ENCODE measurements at places on chromosomes 2 and 18. TPM values are rescaled to one million over a fixed set of nuclear protein-coding genes. Genes with fewer than 3 reads are reported as not detected.

EPG5 gene
- total RNA-seq: 19.0 TPM

UBR3 gene
- 15.7 TPM for total RNA-seq

DSG4 gene
- total RNA-seq: not detected

UGT1A10 gene
- total RNA-seq: not detected

KCMF1 gene
- 101 TPM for total RNA-seq

ROCK2 gene
- total RNA-seq: 12.7 TPM

DNA sequence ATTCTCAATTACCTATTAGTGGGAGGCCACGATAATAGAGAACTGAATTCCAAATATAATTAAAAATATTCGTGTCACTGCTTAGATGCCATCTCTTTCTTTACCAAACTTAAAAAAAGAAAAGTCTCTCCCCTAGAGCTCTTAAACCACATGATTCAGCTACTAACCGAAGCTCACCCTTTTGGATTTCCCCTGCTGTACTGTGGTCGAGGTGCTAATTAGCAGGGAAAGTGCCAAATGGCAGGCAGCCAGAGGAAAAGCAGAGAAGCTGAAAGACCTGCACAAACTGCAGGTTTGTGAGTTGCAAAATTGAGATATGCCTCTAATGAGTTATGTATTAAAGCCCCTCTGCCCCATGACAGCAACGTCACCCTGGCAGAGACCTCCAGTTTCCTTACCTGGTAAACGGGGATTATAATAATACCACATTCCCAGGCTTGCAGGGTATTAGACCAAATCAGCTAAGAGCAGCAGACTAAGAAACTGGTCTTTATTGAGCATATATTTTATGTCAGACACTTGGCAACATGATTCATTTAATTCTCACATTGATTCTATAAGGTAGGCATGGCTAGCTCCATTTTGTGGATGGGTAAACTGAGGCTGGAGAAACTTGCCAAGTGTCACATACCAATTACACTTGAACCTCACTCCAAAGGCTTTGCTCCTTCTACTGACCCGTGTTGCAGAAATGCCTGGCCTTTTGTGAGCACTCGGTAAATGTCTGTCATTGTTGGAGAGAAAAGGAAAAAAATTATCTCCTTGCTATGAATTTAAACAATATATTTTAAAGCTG lies 259.7 kb downstream of the LPIN1 start:
- no peak overlapping the region for H3K27ac ChIP-seq
- DNase-seq: peak; percentile 91
- no peak overlapping the region for H3K4me3 ChIP-seq
- H3K4me1 ChIP-seq: peaks cover 25% of the 10 kb centered on the region
- peaks cover 51% of the 10 kb centered on the region for H3K27me3 ChIP-seq

DNA sequence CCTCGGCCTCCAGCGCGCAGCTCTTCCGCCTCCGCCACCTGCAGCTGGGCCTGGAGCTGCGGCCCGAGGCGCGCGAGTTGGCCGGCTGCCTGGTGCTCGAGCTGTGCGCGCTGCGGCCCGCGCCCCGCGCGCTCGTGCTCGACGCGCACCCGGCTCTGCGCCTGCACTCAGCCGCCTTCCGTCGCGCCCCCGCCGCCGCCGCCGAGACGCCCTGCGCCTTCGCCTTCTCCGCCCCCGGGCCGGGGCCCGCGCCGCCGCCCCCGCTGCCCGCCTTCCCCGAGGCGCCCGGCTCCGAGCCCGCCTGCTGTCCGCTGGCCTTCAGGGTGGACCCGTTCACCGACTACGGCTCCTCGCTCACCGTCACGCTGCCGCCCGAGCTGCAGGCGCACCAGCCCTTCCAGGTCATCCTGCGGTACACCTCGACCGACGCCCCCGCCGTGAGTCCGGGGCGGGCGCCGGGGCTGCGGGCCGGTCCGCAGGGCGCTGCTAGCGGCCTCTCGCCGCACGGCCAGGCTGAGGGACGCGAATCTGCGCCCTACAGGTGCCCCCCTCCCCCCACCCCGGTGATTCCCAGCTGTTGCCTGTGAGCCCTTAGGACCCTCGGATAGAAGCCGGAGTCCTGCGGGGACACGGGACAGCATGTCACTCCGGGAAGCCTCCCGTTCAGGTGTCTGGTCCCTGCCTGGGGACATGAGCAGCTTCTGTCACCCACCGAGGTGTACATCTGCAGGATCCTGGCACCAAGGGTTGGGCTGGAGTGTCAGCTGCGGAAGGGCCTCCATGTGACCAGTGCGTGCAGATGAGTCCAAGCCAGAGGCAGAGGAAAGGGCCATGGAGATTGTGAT lies 616 bp downstream of the RNPEPL1 start:
- H3K27ac ChIP-seq: peak overlapping the region; percentile 80
- DNase-seq: peak; percentile 41
- no peaks in the 10 kb centered on the region for H3K27me3 ChIP-seq
- peaks cover 40% of the 10 kb centered on the region for H3K4me1 ChIP-seq
- H3K4me3 ChIP-seq: peak overlapping the region; percentile 70

- H3K4me1 ChIP-seq: no peaks in the 10 kb centered on the region
- H3K36me3 ChIP-seq: no peaks in the 10 kb centered on the region
- H3K27me3 ChIP-seq: no peaks in the 10 kb centered on the region
- DNase-seq: no peak
- H3K4me3 ChIP-seq: no peak overlapping the region
- H3K27ac ChIP-seq: no peak overlapping the region
Measured at GRCh38 chr2:85179541-85179940, 46.3 kb downstream of the TCF7L1 start.

- no peaks in the 10 kb centered on the region for H3K36me3 ChIP-seq
- H3K4me3 ChIP-seq: no peak overlapping the region
- H3K4me1 ChIP-seq: peaks cover 11% of the 10 kb centered on the region
Measured at GRCh38 chr2:128727914-128728313, 409.2 kb upstream of the HS6ST1 start.

DNA sequence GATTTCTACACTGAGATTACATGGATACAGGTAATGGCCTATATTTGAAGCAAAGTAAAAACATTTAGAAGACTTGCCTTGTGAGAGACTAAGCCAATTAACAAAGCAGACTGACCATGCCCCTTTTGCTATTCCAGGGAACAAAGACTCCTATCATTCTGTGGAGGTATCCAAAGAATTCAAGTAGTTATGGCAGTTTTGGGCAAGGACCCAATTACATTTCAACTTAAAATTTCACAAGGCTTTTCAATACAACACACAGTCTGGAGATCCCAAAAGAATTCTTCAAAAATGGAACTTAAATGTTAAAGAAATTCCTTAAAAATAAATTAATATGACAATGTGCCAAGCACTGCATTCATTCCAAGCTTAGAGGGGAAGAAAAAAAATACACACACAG lies 109.2 kb upstream of the CHRNA1 start:
- no peak overlapping the region for H3K4me3 ChIP-seq
- no peak overlapping the region for H3K27ac ChIP-seq
- no peak for DNase-seq
- H3K4me1 ChIP-seq: no peaks in the 10 kb centered on the region
- H3K27me3 ChIP-seq: no peaks in the 10 kb centered on the region

DNA sequence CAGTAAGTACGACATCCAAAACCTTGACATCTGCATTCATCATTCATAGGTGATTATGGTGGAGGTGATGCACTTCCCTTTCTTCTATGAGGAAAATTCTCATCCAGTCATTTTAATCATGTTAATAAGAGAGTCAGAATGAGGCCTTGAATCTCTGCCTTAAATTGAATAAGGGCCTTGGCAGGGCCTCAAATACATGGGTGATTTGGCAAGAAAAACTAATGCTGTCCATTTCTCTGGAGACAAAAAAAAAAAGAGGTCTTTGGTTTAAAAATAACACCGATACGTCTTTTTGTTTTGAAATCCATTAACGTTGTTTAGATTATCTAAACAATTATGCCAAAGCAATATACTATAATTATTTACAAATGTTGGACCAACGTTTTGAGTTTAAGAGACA lies 8.1 kb downstream of the COLEC12 start:
- H3K36me3 ChIP-seq: no peaks in the 10 kb centered on the region
- H3K4me3 ChIP-seq: no peak overlapping the region
- peaks cover 16% of the 10 kb centered on the region for H3K27me3 ChIP-seq
- H3K27ac ChIP-seq: no peak overlapping the region
- no peak for DNase-seq

DNA sequence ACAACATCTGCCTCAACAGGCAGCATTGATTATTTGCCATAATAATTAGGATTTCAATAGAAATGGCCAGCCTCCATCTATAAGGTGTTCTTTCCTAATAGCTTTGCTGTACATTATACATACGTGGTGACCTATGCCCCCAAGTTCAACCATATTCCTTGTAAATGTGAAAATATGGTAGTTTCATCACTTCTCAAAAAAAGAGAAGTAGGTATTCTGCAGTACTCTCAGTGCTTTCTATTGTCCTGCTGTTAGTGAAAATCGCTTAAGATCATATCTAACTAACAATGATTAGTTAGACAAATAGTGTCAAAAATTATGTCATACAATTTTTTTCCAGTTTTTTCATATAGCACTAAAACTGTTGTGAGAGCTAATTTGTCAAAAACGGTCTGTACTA lies 79.6 kb downstream of the SLC4A10 start:
- DNase-seq: no peak
- no peak overlapping the region for H3K4me3 ChIP-seq
- no peak overlapping the region for H3K27ac ChIP-seq
- H3K36me3 ChIP-seq: no peaks in the 10 kb centered on the region
- H3K4me1 ChIP-seq: peaks cover 1% of the 10 kb centered on the region

DNA sequence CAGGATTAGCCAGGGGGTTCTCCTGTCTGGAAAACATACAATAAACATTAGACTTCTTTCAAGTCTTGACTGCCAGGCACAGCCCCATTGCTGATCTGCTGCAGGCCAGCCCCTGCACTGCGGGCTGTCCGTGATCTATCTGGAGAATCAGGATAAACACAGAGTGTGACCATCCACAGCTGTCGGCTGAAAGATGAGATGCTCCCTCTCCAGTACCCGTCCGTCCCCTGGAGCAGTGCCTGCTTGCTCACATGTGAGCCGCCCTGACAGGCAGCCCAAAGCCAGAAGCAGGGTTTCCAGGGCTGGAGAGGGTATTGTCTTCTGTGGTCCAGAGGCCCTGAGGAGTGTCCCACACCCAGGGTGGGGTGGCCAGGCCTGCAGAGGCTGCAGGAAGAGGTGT lies 46.1 kb upstream of the FOSL2 start:
- H3K4me3 ChIP-seq: no peak overlapping the region
- peak overlapping the region; percentile 71 for H3K27ac ChIP-seq

DNA sequence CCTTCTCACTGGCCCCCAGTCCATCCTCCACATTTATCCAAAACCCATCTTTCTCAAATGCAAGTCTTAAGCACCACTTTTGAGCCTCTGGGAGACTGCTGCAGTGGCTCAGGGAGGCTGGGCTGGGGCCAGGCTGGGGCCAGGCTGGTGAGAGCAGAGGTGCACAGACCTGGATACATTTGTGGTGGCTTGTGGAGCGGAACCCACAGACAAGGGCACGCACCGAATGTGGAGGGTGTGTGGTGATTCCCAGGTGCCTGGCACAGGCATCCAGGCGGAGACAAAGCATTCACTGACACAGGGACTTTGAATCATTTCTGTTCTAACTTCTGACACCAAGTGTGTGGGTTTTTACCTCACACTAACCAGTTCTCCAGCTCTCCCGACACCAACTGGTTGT lies 42.2 kb upstream of the MGAT4A start:
- peak overlapping the region; percentile 85 for H3K4me3 ChIP-seq
- no peaks in the 10 kb centered on the region for H3K27me3 ChIP-seq
- peak overlapping the region; percentile 98 for H3K27ac ChIP-seq
- H3K36me3 ChIP-seq: peaks cover 2% of the 10 kb centered on the region
- no peak for DNase-seq

GRCh38 chr2:100707016-100707947 lies 112.7 kb upstream of the NPAS2 start:
- H3K4me1 ChIP-seq: peaks cover 6% of the 10 kb centered on the region
- no peak overlapping the region for H3K27ac ChIP-seq
- H3K4me3 ChIP-seq: no peak overlapping the region
- no peak for DNase-seq
- H3K36me3 ChIP-seq: no peaks in the 10 kb centered on the region
- no peaks in the 10 kb centered on the region for H3K27me3 ChIP-seq

- peaks cover 4% of the 10 kb centered on the region for H3K4me1 ChIP-seq
- no peak overlapping the region for H3K4me3 ChIP-seq
- DNase-seq: no peak
- no peak overlapping the region for H3K27ac ChIP-seq
- peaks cover 4% of the 10 kb centered on the region for H3K36me3 ChIP-seq
- peaks cover 26% of the 10 kb centered on the region for H3K27me3 ChIP-seq
Measured at GRCh38 chr2:3706892-3707291, 3.5 kb downstream of the DCDC2C start.

All from activated CD8-positive, alpha-beta T cell treated with anti-CD3 and anti-CD28 coated beads for 36 hours (primary cell).